HFFc6 (cell line): ENCODE measurements at places on chromosomes 12 and 14.

DNA sequence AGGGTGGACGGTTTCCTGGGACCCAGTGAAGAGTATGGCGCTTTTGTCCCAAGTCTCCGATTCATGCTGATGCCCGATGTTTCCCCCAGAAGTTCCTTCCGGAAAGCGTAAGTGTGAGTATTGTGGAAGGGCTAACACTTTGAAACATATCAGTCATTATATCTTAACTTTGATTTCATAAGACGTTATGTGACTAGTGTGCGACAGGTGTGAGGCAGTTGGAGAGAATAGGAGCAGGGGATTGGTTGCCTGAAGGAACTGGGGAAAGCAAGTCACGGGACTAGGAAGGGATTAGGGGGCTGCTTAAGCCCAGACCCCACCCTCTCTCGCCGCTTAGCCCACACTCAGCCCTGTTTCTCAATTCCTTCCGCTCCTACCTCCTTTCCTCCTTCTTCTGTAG, 154.9 kb downstream of the CHST11 start:
- DNase-seq = no peak

- DNase-seq = no peak
These were observed 3.1 kb upstream of the LMNTD1 start for GRCh38 chr12:25556153-25556552.

DNA sequence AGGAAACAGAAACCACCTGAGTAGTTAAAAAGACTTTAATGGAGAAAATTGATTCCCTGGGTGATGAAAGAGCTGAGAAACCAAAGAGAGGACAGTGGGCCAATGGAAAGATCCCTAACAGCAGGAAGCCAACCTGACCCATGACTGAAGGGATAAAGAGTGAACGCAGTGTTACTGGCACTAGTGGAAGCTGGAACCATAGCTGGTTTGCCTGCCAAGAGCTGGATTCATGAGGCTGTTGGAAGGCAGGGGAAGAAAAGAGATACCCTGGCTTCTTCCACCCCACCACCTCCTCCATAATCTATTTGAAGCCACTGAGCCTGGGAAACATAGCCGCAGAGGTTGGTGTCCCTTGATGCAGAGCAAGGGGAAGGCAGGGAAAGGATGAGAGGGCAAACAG, 125.5 kb upstream of the PRKD1 start:
- DNase-seq = no peak

DNA sequence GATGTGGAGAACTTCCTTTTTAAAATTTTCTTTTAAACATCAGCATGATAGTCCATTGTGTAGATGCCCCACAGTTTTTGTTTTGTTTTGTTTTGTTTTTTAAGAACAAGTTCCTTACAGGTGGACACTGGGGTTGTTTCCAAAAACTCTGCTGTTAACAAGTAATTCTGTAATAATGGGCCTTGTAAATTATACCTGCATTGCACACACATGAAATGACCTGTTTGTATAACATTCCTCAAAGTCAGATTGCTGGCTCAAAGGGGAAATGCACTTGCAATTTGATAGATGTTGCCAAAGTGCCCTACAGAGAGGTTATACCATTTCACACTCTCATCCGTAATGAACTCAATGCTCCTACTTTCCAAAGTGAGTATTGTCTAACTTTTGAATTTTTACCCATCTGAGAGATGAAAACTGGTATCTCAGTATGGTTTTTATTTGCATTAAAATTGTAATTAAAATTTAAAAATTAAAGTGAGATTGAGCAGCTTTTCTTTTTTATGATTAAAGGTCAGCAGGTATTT, 89.2 kb downstream of the SPPL3 start:
- no peak for DNase-seq

GRCh38 chr12:122891661-122892525, 4.0 kb downstream of the VPS37B start:
- DNase-seq = peak; percentile 79

DNA sequence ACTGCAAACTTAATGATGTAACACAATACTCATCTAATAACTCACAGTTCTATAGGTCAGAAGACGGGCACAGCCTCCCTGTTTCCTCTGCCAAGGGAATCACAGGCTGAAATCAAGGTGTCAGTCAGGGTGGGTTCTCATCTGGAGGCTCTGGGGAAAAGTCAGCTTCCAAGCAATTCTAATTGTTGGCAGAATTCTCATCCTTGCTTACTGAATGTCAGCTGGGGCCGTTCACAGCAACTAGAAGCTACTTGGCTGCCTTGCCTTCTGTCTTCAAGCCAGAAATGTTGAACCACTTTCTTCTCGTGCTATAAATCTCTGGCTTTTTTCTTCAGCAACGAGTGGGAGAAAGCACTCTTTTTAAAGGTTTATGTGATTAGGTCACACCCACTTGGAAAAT, 80.1 kb upstream of the PDZRN4 start:
- no peak for DNase-seq

- peak; percentile 61 for DNase-seq
These were observed 10.9 kb downstream of the MTA1 start for GRCh38 chr14:105430565-105430964.

DNA sequence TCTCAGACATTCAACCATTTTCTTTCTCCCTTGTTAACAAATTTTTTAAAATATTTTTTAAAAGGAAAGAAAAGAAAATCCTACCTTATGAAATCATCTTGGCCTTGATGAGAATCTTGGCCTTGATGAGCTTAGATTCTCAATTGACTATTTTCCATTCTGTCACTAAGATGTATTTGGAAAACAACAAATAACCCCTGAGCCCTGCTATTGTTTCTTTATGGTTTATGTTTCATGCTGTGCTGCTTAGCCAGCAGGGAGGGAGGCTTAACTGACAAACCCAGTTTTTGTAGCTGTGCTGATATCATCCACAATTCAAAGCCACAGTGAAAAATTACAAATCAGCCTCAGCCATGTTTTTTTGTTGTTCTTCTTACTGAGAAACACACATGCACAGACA, 404.1 kb downstream of the RAD51B start:
- DNase-seq = no peak

DNA sequence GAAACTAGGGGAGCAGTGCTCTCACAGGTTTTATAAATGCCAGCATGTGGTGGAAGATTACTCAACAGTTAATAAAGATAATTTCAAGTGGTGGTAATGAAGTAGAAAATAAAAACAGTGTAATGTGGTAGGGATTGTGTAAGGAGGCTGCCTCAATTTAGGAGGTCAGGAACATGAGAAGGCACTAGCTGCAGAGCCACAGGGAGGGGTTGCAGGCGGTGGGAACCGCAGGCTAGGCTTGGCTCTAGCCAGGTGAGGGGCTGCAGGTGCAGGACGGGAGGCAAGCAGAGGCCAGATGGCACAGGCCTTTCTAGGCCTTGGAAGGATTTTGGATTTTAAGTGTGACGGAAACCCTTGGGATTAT, 768 bp downstream of the METTL25 start:
- DNase-seq = no peak

DNA sequence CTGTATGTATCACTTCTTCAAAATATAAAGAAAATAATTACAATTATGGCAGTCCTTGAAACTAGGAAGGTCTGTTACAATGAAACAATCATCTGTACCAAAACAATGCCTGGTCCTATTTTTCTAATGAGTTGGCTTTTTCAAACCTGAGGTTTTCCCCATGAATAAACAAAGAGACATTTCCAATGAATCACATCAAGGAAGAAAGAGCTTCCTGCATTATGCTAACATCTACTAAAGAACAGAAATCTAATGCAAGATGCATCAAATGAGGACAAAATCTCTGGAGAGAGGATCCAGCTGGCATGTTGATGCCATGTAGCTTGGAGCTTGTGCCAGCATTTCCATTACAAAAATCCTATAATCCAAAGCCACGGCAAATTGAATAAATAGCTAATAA, 29.3 kb downstream of the NIN start:
- peak; percentile 60 for DNase-seq

DNA sequence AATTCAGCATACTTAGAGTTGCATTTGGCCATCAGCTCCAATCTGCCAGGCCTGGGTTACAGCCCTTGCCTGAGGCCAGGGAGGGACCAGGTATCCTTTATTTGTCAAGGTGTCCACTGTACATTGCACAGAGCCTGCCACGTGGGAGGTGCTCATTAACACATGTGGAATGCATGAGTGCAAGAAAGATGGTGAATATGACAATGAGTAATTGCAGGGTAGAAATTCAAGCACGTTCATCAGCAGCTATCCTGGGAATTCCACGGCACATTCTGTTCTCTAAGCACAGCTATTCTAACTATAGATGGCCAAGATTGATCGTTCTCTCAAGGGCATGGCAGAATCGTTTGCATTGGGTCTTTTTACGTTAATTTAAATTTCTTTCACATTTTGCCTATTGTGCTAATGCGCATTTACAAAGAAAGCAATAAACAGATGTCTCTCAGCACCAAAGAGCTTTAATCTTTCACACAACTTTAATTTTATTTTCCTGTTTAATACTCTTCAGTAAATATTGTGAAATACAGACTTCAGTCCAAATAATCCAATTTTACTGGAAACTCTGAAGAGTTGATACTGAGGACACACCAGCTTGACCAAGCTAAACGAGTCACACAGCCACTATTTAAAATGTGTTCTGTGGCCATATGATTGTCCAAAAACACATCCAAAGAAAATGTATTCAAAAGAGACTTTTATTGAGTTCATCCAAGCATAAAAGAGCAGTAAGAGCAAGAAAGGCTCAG, 1025.7 kb upstream of the TMEM132C start:
- no peak for DNase-seq

GRCh38 chr14:65704437-65704836, 291.9 kb downstream of the FUT8 start:
- DNase-seq = no peak

DNA sequence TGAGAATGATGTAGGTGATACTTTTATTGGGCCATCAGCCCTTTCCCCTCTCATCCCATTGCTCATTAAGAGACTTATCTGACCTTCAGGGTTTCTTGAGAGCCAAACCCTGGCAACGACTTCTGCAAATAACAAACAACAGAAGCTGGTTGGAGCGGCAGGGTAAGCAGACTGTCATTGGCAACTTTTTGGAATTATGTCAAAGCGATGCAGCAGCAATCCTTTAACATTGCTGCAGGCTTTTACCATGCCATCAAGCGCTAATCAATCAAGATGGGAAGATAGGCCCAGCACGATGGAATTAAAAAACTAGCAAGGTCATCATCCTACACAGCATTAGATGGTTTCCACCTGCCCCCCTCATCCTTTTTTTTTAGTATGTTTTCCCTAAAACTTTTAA, 406.1 kb upstream of the PDE3A start:
- DNase-seq = no peak

DNA sequence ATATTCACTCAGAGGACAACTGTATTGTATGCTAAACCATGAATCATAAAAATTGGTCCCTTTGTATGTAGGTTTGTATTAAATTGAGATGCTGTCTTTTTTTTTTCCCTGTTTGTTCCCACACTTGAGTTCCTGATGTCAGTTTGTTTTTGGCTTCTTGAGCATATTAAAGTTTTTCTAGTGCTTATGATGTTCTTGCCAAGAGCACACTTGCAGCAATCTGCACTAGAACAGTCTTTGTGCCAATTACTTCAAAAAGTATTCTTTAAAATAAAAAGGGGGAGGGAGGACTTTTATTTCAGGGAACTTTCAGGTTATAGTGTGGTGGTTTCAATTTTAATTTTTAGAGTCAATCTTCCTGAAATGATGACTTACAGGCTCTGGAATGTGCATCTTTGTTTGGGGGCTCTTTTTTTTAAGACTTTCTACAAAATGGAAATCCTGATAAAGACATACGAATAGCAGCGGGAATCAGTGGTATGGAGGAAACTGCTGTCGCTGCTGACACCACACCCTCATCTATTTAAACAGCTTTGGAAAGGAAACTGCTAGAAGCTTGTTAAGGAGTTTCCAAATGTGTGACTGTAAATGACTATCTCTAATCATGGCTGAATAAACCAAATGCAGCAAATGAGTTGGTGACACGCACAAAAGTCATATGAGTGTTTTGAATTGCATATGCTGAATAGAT, 188.6 kb downstream of the EGLN3 start:
- no peak for DNase-seq

DNA sequence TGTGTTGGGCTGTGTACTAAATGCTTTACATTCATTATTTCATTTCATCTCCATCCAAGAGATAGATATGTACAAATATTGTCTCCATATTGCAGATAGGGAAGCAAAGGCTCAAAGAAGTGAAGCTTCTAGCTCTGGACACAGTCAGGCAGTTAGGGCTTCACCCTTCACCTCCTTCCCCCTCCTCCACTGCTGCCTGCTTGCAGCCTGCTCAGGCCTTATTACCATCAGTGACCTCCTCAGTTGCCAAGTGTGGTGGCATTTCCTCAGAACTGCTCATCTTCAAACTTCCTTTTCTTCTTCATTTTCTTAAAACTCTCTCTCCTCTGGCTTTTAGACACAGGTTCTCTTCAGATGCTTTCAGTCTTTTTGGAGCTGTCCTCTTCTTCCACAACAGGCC, 4.7 kb upstream of the GPATCH2L start:
- DNase-seq = no peak

- peak; percentile 19 for DNase-seq
These were observed 11.4 kb downstream of the GPR19 start for GRCh38 chr12:12684375-12685106.

- DNase-seq = no peak
These were observed 24.8 kb downstream of the MUCL1 start for GRCh38 chr12:54879150-54879549.

DNA sequence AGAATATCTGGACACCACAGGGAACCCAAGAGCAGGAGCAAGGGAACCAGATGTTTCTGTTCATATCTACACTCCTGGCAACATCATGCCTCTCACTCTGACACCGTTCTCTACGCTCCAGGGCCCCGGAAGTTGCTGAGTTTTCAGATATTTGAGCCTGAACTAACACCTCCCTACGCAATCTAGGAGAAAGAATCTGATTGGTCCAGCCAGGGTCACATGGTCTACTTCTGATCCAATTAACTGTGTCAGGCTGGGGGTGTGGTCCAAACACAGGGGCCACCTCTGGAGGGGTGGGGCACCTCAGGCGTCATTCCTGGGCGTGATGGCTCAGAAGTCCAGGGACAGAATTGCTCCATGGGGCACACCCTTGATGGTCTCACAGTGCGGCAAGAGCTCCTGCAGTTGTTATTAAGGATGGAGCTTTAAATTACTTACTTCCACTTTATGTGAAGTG, 165.5 kb downstream of the PTPN11 start:
- DNase-seq = no peak

GRCh38 chr14:63672417-63673180, 30.9 kb upstream of the WDR89 start:
- no peak for DNase-seq

GRCh38 chr14:77570706-77571268, 45.6 kb downstream of the SPTLC2 start:
- DNase-seq = peak; percentile 39

- DNase-seq = no peak
These were observed 13.7 kb downstream of the SPRYD3 start for GRCh38 chr12:53065470-53065869.

DNA sequence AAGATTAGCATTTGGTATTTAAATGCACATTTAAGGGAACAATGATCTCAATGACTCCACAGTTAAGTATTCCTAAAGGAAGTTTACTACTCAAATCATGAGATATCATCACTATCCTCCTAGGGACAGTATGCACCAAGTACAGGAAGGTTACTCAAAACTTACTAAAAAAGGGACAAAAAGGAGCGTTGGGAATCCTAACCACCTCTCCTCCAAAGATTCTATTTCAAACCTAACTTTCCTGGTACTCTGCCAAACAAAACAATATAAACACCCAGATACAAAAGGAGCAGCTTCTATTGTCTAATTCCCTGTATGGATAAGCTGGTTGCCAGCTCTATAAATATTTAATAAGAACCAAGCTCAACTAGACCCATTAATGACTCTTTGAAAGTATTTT, 377.7 kb downstream of the NUAK1 start:
- peak; percentile 23 for DNase-seq

GRCh38 chr14:88613552-88614010, 50.7 kb downstream of the ZC3H14 start:
- peak; percentile 65 for DNase-seq

GRCh38 chr12:49505672-49506071, 33.2 kb upstream of the KCNH3 start:
- peak; percentile 25 for DNase-seq
